MCF 10A (cell line): ENCODE measurements at places on chromosomes 13 and 19. TPM values are rescaled to one million over a fixed set of nuclear protein-coding genes. Genes with fewer than 3 reads are reported as not detected.

The GJB6 gene
- total RNA-seq: not detected in 2 replicates

GRCh38 chr19:33868788-33869412, 72.2 kb downstream of the KCTD15 start:
- peak; percentile 13 for DNase-seq

The ZNF560 gene
- not detected in 2 replicates for total RNA-seq

DNA sequence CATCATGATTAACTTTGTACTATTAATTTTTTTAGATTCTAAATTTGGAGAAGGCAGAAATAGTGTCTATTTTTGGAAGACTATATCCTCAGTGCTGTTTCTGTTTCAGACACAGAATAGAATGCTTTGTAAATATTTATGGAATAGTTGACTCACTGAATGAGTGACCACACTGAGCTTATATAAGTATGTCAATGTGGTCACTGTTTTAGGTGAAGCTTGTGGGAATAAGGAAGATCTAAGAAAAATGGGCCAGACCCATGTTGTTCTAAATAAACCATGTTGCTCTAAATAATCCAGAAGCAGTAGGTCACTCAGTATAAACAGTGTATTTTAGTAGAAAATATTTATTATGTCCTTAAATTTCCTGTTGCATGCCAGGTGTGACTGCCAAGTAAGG, 45.5 kb upstream of the DACH1 start:
- no peak for DNase-seq

The RAB3D gene
- total RNA-seq: 42.8 and 46.5 TPM in 2 replicates

DNA sequence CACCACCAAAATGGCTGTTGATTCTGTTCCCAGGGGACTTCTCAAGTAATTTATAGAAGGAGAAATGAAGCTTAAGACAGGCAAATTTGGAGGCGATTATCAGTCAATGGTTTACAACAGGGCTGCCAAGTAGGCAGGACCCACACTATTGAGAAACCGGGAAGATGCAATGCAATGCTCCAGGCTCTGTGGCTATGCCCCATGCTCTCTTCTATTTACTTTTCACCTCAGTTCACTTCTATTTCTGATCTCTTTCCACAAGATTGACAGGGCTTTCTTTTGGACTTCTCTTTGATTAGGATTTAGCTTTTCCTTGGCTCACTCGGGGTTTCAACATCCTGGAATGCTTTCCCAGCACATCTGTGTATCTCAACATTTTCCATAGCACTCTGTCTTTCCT, 12.7 kb upstream of the RCBTB2 start:
- no peak for DNase-seq

The KIR2DL4 gene
- total RNA-seq: not detected in 2 replicates

The MTUS2 gene
- not detected in 2 replicates for total RNA-seq

The GRIN2D gene
- 0.35 and 0.39 TPM in 2 replicates for total RNA-seq

The ADGRE3 gene
- total RNA-seq: not detected in 2 replicates

DNA sequence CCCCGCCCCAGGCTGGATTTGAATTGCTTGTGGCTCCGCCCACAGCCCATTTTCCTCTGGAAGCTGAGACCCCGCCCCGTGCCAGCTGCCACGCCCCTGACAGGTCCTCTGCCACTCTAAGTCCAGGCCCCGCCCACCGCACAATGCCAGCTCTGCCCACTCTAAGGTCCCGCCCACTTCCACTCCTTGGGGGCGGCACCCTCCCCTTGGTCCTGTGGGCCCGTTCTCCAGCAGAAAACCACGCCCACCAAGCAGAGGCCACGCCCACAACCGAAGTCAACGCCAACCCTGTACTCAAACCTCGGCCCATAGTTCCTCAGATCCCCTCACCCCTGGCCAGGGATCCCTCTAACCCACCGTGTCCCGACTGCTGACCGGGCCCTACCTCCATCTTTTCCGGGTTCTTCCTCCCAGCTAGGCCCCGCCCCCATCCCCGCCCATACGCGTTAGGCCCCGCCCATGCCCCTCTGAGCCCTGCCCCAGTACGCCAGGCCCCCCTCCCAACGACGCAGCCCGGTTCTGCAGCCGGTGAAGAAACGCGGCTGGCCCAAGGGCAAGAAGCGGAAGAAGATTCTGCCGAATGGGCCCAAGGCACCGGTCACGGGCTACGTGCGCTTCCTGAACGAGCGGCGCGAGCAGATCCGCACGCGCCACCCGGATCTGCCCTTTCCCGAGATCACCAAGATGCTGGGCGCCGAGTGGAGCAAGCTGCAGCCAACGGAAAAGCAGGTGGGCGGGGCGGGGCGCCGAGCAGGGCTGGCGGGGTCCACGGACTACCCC, 1.3 kb downstream of the HMG20B start:
- peak; percentile 99 for DNase-seq

DNA sequence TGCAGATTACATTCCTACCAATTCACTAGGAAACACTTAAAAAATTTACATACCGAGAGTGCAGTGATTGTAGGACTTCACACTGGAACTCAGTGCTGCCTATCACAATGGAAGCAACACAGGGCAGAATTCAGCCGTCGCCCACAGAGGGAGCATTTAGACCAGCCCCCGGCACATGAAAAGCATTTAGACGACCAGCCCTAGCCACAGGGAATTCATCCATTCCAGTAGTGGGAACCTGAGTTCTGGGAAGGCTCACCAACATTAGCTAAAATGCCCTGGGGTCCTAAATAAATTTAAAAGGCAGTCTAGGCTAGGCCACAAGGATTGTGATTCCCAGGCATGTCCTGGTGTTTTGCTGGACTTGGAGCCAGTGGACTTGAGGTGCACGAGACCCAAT, 155.2 kb downstream of the LIG4 start:
- no peak for DNase-seq

DNA sequence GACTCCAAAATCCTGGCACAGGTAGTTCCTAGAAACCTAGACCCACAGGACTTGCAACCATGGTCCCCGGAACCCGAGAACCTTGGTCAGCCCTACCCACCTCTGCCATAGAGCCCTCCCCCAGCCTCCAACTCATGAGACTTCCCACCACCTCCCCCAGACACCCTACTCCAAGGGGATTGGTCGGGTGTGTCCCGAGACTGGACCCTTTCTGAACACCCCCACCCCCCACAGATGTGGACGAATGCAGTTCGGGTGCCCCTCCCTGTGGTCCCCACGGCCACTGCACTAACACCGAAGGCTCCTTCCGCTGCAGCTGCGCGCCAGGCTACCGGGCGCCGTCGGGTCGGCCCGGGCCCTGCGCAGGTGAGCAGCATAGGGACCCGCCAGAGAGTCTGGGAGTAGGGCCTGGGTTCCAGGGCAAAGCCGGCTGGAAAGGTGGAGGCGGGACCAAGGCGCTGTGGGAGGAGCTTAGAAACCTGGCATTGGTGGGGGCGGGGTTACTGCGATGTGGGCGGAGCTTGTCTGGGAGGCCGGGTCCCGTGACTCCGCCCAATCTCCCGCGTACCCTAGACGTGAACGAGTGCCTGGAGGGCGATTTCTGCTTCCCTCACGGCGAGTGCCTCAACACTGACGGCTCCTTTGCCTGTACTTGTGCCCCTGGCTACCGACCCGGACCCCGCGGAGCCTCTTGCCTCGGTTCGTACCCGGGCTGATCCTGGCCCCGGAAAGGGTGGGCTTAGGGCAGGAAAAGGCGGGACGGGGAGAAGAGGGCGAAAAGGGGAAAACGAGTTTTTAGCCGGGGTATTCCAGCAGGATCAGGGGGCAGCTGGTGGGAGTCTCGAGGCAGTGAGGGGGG, 11.9 kb downstream of the LTBP4 start:
- no peak for DNase-seq

The GZMM gene
- total RNA-seq: not detected in 2 replicates

- DNase-seq: peak; percentile 34
These were observed 284.9 kb downstream of the KLF12 start for GRCh38 chr13:73849292-73849691.

- DNase-seq: peak; percentile 66
These were observed 26.6 kb downstream of the CD70 start for GRCh38 chr19:6564393-6564792.

- DNase-seq: no peak
These were observed 40.5 kb upstream of the XPO4 start for GRCh38 chr13:20942938-20943559.

GRCh38 chr19:57803594-57804325, 11.0 kb downstream of the ZNF552 start:
- DNase-seq: peak; percentile 62

GRCh38 chr19:51887522-51888498, at the start of gene ZNF577:
TSS of gene ZNF577 (minus strand) at chr19:51887951. CDS start at chr19:51880382, 7,569 bp downstream.
- no peak for DNase-seq

DNA sequence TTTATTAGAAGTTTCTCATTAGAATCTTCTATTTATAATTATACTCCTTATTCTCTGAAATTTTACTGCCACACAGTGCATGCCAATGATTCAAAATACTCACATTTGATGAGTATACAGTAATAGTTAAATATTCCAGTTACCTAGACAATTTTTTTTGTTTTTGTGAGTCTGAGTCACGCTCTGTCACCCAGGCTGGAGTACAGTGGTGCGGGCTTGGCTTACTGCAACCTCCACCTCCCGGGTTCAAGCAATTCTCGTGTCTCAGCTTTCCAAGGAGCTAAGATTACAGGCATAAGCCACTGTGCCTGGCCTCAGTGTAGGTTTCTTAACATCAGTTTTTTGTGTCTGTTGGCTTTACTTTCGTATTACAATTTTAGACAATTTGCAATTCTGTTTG, 87.1 kb downstream of the ZNF486 start:
- no peak for DNase-seq

DNA sequence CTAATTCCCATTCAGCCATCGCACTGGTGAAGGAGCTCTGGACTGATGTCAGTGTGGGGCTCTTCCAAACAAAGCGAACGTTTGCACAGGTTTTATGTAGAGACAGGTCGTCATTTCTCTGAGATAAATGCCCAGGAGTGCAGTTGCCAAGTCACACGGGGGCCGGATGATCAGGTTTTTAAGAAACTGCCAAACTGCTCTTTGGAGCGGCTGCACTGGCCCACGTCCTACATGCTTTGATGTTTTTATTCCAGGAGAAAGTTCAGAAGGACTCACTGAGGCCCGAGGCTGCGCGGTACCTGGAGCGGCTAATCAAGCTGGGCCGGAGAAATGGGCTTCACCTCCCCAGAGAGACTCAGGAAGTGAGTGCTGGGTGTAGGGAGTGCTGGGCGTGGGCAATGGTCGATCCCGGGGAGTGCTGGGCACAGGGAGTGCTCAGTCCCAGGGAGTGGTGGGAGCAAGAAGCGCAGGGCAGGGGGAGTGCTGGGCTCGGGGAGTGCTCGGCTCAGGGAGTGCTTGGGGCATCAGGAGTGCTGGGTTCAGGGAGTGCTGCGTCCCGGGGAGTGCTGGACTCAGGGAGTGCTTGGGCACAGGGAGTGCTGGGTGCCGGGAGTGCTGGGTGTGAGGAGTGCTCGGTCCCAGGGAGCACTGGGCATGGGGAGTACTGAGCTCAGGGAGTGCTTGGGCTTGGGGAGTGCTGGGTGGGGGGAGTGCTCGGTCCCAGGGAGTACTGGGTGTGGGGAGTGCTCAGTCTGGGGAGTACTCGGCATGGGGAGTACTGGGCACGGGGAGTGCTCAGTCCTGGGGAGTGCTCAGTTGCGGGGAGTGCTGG, 10.7 kb downstream of the THOP1 start:
- no peak for DNase-seq

The PTH2 gene
- total RNA-seq: not detected in 2 replicates

The C2CD4C gene
- 0.49 and 0.88 TPM in 2 replicates for total RNA-seq

GRCh38 chr19:9727644-9728043, 40.9 kb downstream of the ZNF846 start:
- DNase-seq: no peak

DNA sequence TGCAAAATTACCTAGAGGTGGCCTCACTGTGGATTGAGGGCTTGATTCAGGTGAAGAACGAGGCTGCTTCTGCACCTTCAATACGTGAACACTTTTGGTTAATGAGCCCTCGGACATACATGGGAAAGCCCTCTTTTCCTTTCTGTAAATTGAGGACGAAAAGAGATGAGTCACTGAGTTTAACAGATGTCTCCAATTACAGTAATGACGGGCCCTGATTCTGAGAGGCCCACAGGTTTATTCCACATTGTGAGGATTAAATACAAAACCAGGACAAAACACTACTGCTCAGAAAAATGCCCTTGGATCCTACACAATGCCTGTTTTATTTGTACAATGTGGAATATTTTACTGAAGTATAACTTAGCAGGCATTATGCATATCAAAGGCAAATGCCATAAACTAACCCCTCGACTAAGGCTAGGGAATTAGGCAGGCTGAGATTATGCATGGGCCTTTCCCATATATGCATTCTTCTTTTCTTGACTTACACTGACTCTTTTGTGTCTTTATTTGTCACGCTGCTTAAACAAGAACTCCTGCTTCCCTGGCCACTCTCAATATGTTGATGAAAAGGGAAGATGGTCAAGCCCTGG, 819.9 kb downstream of the OLFM4 start:
- DNase-seq: no peak

DNA sequence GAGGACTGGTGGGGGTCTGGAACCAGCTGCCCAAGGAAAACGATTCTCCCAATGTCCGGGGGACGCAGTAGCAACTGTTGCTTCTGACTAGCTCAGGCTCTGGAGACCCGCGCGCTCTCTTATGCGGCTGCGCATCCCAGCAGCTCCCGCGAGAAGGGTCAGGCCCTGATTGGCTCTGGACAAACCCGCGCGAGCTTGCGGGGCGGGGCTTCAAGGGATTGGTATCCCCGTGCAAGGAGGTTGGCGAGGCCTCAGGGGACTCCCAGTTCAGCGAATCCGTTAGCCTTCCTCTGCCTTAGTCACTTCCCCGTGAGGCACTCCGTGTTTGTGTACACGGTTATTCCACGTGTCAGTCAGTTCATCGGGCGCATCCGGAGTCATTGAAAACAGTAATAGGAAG, 20.2 kb downstream of the SIGLECL1 start:
- DNase-seq: no peak

DNA sequence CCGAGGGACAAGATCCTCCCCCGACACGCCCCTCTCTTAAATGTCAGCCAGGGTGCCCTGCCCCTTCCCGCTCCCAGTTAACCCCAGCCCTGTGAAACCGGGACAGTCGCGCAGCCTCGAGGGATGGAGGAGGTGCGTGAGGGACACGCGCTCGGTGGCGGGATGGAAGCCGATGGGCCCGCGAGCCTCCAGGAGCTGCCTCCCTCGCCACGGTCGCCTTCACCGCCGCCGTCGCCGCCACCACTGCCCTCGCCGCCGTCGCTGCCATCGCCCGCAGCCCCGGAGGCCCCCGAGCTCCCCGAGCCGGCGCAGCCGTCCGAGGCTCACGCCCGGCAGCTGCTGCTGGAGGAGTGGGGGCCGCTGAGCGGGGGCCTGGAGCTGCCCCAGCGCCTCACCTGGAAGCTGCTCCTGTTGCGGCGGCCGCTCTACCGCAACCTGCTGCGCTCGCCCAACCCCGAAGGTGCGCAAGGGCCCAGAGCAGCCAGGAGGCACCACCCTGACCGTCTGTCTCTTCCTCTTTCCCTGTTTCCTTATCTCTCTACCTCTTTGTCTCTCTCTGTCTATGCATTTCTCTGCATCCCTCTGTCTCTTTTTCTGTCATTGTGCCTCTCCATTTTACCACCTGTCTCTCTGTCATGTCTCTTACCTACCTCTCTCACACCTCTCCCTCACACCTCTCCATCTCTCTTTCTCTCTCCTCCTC, at the start of gene NCCRP1:
Gene NCCRP1 (plus strand): TSS at position 105 of the 703 bp plus-strand sequence. CDS start 19 bp downstream, at position 124.
- DNase-seq: no peak

The ERICH6B gene
- total RNA-seq: not detected in 2 replicates

The VSTM1 gene
- total RNA-seq: not detected in 2 replicates

GRCh38 chr19:35901854-35902661, at the start of gene HCST:
TSS of gene HCST (plus strand) at chr19:35902529. CDS start at chr19:35902594, 65 bp downstream.
- no peak for DNase-seq
